Activated naive CD4-positive, alpha-beta T cell treated with anti-CD3 and anti-CD28 coated beads, Interleukin-2, amount 50 U/mL, for 16 hours (primary cell): ENCODE measurements at places on chromosomes 7 and 10.

DNA sequence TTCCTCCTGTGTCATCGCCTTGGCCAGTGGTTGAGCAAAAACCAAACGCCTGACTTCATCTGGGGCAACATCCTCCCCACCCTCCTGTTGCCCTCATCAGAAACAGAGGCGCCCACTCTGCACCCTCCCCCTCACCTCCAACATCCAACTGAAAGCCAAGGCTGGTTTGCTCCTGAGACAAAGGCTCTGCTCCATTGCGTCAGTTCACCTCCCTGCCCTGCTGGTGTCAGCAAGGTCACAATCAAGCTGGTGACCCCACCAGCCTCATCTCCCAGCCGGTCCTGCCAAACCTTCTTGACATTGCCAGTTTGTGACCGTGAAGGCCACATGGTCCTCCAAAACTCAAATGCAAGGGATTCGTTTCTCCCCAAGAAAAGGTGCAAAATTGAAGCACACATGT lies 131.7 kb upstream of the ADAM12 start:
- DNase-seq = no peak

- no peak for DNase-seq
These were observed 54.7 kb upstream of the TNS3 start for GRCh38 chr7:47636433-47637175.

DNA sequence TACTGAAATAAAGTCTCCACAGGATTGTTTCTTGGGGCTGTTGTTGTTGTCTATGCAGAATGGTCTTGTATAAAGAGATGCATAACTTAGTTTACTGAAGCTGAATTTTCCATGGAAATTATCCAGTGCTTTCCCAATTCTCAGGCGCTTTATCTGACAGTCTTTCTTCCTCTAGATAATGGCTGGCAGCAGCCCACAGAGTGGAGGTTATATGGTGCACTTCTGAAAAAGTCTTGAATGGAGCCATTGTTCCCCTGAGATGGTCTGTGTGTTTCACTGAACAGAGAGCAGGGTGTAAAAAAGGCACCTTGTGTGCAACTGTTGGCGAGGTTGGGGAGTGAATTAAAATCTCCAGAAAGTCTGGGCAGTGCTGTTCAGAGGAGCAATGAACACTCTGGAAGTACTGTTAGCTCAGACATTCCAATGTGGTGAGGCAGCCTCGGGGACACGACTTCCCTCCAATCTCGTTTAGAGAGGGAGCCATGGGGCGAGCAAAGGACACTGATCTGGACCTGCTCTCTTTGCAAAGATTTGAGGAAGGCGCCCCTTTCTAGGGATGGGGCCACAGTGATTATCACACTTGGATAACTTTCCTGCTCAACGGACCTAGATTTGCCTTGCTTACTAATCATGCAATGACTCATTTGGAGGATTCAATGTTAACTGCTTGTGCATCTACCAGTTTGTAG lies 2.0 kb upstream of the PLCE1 start:
- no peak for DNase-seq

DNA sequence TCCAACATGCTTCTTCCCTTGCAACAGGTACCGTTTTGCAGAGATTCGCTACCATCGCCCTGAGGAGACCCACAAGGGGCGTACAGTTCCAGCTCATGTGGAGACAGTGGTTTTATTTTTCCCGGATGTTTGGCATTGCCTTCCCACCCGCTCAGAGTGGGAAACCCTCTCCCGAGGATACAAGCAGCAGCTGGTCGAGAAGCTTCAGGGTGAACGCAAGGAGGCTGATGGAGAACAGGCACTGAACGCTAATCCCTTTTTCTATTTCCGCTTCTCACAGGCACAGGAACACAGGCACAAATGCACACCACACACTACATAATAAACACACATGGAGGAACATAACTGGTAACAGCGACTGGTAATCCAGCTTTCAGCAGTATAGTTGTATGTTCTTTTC lies 35.2 kb downstream of the CCAR1 start:
- DNase-seq = no peak

DNA sequence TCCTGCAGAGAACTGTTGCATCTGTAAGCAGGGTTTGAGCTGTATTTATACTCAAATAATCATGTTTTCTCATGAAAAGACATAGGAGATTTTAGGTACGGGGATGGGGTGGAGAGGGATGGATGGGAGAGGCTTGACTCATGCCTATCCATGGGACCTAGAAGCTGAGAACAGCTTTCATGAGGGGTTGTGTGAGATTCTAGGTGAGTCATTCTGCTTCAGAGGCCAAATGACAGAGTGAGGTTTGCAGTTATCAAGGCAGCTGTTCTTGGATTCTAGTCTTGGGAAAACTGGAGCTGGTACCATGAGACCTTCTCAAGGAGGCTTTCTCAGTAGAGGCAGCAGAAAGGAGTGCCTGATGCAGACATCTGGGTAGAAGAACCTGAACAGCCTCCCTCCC lies 746.9 kb downstream of the TYW1 start:
- DNase-seq = no peak

DNA sequence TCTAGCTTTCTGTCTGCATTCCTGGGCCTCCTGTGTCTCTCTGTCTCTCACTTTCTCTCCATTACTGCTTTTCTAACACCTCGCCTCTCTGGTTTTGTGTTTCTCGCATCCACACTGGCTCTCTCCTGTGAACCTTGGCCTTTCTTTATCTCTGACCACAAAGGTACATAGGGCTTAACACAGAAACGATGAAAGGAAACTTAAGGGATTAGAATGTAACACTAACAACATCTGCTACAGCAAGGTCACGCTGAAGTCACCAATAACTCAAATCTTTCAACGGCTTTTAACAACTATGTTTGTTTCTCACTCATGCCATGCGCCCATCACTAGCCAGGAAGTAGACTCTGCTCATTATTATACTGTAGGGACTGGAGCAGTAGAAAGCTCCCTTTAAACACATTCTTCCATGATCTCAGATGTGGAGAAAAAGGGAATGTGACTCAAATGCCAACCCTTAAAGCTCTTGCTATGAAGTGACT lies 9.3 kb upstream of the OR6V1 start:
- no peak for DNase-seq

GRCh38 chr7:64037095-64037494 lies 8.1 kb upstream of the ZNF727 start:
- DNase-seq = no peak

GRCh38 chr7:155560982-155561686 lies 14.8 kb upstream of the CNPY1 start:
- no peak for DNase-seq

DNA sequence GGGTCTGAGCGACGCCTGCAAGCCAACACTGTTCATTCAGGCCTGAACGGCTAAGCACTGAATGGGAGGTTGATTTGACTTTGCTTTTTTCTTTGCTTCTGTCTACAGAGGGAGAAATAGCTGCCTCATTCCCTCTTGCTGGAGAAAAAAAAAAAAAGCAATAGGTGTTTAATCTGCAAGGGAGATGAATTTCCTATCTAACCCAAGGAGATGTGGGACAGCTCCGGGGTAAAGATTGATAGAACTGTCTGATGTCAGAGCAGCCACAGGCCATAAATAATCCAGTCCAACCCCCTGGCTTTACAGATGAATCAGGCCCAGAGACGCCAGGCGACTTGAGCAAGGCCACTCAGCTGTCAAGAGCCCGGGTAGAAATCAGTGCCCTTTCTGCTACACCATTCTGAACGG lies 168.0 kb downstream of the ARHGAP12 start:
- DNase-seq = no peak

GRCh38 chr10:44967616-44968015 lies 8.0 kb downstream of the RASSF4 start:
- DNase-seq = no peak

DNA sequence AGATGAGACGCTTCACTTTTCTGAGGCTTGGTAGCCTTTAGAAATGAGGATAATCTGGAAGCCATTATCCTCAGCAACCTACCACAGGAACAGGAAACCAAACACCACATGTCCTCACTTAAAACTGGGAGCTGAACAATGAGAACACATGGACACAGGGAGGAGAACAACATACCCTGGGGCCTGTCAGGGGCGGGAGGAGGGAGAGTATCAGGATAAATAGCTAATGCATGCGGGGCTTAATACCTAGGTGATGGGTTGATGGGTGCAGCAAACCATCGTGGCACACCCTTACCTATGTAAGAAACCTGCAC lies 48.9 kb downstream of the LRGUK start:
- DNase-seq = no peak

DNA sequence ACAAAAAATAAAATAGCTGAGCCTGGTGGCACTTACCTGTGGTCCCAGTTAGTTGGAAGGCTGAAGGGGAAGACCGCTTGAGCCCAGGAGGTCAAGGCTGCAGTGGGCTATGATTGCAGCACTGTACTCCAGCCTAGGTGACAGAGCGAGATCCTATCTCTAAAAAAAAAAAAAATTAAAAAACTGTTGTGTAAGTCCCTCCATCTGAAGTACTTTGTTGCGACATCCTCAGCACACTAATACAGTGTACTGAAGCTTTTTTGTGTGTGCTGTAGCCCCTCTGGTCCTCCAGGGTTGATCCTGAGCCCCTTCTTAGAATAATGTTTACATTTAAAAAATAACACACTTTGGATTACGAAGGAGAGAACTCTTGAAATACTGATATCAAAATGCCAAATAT lies 71.3 kb downstream of the PFKFB3 start:
- no peak for DNase-seq

- no peak for DNase-seq
These were observed 118.9 kb downstream of the PLXDC2 start for GRCh38 chr10:19935176-19935575.
